ENCODE measurements at places on chromosomes 1 and 21.

DNA sequence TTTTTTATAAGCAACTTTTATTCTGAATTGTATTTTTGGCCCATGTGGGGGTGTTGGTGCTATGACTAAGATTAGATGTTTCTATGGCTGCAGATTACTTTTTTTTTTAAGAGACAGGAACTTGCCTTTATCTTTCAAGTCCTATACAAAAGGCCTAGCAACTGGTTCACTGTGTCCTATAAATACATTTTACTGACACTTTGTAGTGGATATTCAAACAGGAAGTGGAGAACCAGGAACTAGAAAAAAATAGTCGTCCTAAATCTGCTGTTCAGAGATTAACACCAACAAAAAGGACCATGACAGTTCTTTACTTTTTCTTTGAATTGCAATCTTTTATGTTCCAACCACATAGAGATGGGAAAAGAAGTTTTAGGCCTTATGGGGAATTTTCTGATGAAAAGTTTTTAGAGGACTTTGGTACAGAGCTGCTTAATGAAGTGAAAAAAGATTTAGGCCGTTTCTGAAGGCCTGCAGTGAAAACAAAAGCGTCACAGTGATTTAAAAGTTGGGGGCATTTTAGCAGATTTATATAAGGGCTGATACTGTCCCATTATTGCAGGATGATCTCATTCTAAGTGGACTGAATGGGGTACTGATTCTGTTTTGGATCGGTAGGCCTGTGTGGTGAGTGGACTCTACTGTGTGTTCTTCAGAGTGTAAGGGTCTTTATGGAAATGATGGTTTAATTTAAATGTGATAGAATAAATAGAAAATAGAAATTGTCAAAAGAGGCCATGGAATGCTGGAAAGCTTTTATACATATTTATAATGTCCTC is 136.4 kb upstream of the DEPDC1 start:
- no peak for DNase-seq

- no peak for DNase-seq
Measured at GRCh38 chr1:167499106-167499505, 19.2 kb downstream of the CD247 start.

GRCh38 chr1:86955678-86956077 is 41.2 kb downstream of the HS2ST1 start:
- DNase-seq = no peak

- no peak for DNase-seq
Measured at GRCh38 chr1:56993475-56993874, 27.7 kb upstream of the C8B start.

- peak; percentile 32 for DNase-seq
Measured at GRCh38 chr21:43269440-43269839, 100.6 kb downstream of the CRYAA start.

DNA sequence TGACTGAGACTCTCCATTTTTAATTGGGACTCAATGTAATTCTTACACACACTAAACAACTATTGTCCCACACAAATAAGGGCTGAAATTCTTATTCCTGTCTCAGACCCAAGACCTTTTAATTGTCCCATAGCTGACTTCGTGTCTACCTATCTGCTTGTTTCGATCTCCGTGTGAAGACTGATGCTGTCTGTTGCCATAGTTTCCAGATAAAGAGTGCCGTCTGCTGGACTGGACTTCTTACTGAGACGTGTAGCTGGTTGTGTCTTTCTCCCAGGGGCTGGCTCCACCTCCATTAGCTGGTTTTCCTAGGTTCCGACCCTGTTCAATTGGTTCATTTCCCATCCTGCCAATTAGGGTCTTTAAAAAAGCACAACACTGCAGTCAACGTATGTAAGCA is 235.3 kb upstream of the PLXNA2 start:
- DNase-seq = no peak

GRCh38 chr21:29875036-29875716 is 64.6 kb downstream of the GRIK1 start:
- no peak for DNase-seq

DNA sequence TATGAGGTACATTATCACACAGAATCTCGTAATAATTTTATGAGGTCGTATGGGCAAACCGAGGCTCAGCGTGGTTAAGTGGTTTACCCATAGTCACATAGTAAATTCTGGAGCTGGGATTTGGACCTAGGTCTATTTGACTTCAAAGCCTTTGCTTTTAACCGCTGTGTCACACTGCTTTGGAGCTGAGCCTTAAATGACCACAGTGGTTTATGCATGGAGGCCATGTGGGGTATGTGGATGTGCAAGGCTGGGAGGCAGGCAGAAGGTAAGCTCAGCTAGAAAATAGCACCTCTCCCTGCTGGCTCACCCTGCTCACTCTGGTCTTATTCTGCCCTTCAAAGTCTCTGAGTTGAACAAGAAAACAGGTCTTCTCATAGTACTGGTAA is 269.5 kb downstream of the TRABD2B start:
- DNase-seq = no peak

GRCh38 chr1:234478152-234478480 is 863 bp downstream of the TARBP1 start:
- DNase-seq = no peak

DNA sequence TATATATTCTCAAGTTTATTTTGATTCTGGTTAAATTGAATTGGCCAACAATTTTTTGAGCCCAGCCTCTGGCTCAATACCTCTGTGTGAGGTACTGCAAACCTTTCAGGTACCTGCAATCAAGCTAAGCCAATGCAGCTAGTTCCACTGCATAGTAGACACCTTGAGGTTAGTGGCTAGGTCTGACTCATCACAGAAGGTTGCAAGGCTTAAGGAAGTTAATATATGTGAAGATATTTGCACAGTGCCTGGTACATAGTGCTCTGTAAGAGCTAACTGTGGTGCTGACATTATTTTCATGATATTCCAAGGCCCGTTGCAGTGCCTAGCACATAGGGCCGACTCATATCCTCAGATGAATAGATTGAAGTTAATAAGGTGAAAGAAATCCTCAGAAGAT is 330.5 kb upstream of the KAZN start:
- DNase-seq = no peak

DNA sequence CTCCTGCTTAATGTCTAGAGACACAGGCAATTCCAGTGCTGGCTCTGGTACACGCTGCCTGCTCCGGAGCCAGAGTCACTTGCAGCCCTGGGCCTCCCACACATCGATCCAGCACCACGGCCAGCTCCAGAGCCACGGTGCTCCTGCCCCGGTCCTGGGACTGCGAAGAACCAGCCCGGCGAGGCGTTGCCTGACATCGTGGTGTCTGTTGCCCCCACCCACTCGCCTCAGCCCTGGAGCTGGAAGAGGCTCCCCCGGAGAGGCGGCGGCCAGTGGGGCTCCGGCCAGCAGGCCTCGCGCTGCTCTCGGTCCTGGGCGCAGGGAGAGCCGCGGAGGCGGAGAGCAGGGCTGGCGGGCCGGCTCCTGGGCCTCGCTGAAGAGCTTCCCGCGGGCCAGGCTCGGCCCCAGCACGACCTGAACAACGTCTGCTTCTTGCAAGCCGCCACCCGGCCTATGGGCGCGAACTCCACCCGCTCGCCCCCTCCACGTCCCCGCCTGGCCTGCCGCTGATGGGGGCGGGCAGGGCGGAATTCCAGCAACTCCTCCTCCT is 364.8 kb downstream of the CEP170 start:
- DNase-seq = no peak

DNA sequence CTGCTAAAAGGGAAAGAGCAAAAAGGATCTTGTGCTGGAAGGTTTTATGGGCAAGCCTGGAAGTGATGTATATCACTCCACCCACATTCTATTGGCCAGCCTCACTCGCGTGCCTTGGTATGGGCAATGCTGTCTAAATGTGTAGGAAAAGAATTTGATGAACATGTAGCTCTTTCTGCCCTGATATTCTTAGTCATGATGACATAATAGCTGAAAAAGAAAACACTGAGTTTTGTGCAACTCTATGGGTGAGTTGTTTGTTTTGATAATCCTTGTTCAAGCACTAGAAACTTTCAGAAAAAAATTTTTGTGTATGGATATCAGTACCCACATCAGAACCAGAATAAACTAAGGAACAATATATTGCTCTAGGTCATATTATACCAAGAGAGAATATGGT is 231.5 kb upstream of the ST6GALNAC5 start:
- no peak for DNase-seq

GRCh38 chr1:1157914-1158710 is 15.6 kb upstream of the TTLL10 start:
- peak; percentile 49 for DNase-seq

- DNase-seq = no peak
Measured at GRCh38 chr1:33260439-33260838, 4.1 kb downstream of the ZNF362 start.

- DNase-seq = no peak
Measured at GRCh38 chr1:31405578-31406245, 7.3 kb upstream of the SERINC2 start.

DNA sequence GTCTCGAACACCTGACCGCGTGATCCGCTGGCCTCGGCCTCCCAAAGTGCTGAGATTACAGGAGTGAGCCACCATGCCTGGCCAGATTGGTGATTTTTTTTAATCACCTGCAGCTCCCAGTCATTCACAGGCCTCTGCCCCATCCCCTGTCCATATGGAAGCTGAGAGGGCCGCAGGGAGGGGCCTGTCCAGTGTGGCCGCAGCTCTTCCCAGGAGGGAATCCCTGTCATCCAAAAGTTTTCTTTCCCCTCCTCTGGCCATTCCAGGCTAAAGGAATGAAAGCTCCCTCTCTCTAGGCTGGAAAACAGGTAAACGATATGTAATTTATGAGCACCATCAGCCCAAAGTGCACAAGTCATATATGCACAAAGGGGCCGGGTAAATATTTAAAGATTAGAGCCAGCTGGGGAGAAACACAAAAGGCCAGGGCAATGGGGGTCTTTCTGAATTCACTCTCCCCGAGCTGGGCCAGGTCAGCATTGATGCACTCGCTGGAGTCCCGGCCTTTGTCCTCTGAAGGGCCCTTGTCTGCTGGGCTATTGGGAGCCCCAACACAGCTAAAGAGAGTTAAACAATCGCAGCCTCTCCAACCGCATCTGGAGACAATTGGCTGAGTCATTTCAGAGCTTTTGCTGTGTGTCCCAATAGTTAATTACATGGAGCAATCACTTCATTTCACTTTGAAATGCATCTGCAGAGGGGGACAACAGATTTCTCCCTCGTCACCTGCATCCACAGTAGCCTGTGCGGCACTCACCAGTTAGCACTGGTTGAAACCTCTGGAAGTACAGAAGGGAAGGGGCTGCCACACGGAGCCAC is 3.8 kb upstream of the HES3 start:
- DNase-seq = no peak

DNA sequence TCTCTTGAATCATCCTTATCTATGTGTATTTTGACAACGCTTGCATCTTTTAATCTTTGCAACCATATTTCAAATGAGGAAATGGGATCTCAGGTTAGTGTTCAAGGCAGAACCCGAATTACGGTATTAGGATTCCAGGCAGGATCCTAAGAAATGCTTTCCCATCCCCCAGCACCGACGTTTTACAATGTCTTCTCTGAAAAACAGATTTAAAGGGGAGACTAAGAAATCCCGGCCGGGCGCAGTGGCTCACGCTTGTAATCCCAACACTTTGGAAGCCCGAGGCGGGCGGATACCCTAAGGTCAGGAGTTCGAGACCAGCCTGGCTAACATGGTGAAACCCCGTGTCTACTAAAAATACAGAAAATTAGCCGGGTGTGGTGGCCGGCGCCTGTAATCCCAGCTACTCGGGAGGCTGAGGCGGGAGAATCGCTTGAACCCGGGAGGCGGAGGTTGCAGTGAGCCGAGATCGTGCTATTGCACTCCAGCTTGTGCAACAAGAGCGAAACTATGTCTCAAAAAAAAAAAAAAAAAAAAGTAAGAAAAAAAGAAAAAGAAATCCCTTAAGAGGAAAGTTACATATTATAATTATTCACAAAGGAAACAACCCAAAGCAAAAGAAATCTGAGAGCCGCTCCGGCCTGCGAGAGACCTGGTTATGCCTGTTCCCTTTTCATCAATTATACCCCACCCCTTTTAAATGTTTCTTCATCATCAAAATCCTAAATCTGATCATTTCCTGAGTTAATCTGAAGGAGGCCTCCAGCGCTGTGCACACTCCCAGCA is 801 bp upstream of the GORAB start:
- peak; percentile 35 for DNase-seq

GRCh38 chr1:1858382-1859086 is 32.4 kb downstream of the GNB1 start:
- DNase-seq = peak; percentile 69

GRCh38 chr1:229567109-229567868 is 8.8 kb upstream of the ABCB10 start:
- DNase-seq = peak; percentile 21

Data from suppressor macrophage treated with lipopolysaccharide for 4 hours (primary cell).